Stimulated activated CD4-positive, alpha-beta T cell treated with anti-CD3 and anti-CD28 coated beads, Interleukin-12 subunit alpha, Interleukin-12 subunit beta, amount 100 ng/mL, for 24 hours (primary cell): ENCODE measurements at places on chromosomes 6 and 20.

GRCh38 chr6:37141281-37142049, 28.5 kb upstream of the PIM1 start:
- DNase-seq: no peak

- no peak for DNase-seq
Measured at GRCh38 chr20:32583581-32584070, 1.5 kb downstream of the NOL4L start.

DNA sequence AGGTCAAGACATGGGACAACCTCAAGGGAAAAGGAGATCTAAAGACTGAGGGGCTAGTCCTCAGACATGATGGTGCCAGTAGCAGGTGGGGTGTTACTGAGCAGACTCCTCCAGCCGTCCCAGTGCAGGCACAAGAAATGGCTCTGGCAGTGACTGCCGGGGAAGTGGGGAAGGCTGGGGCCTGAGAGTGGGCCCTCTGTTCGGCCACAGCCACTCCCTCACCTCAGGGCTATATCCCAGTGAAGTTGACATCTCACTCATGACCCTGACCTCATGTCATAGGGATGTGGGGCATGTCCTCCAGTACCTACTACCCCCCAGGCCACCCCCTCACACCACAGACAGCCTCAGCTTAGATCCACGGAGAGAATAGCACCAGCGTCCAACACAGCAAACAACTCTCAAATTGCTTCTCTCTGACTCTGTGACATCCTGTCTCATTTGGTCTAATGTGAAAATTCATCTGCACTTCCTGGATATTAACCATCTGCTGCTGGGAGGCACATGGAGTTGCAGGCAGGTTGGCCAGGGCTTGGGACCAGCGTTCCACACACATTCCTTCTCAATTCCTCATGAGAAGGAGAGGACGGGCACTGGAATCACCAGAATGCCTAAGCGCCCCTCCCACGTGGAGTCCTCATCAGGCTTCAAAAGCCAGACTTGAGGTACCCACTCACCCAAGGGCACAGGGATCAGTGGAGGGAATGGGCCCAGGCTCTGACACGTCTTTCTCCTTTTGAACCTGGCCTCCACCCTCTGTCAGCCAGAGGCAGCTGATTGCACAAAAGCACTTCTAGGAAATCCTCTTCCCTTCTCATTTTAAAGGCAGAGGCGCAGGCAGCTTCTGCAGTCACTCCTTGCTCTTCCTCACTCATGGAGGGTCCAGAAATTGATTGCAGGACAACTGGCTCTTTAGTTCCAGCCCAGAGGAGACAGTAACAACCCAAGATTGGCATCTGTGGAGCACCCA, 163.6 kb upstream of the CST7 start:
- DNase-seq: no peak

GRCh38 chr20:53922901-53923314, 147.5 kb downstream of the BCAS1 start:
- no peak for DNase-seq

DNA sequence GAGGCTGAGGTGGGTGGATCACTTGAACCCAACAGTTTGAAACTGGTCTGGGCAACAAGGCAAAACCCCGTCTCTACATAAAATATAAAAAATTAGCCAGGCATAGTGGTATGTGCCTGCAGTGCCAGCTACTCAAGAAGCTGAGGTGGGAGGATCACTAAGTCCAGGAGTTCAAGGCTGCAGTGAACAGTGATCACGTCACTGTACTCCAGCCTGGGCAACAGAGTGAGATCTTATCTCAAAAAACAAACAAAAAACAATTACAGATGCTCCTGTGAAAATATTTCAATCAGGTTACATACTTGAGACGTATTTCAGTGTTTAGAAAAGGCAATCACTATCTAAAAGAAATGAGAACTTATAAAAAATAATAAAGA, 33.8 kb downstream of the RANBP9 start:
- no peak for DNase-seq

DNA sequence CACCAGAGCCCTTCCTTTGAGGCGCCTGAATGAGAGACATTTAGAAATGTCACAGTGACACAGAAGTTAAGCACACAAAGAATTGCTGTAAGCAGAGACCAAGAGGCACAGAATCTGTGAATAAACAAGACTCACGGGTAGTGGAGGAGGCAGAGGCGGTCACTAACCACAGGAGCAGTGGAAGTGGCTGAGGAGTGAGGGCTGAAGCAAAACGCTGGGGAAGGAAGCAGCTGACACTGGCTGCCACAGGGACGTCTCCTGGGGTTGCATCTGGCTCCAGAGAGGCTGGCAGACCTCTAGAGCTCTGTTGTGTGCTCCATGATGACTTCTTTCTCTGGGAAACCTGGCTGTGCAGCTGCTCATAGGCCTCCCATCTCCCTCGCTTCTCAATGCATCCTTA, 65.0 kb upstream of the SLC2A12 start:
- no peak for DNase-seq

GRCh38 chr6:156351346-156351966, 425.7 kb upstream of the ARID1B start:
- no peak for DNase-seq

DNA sequence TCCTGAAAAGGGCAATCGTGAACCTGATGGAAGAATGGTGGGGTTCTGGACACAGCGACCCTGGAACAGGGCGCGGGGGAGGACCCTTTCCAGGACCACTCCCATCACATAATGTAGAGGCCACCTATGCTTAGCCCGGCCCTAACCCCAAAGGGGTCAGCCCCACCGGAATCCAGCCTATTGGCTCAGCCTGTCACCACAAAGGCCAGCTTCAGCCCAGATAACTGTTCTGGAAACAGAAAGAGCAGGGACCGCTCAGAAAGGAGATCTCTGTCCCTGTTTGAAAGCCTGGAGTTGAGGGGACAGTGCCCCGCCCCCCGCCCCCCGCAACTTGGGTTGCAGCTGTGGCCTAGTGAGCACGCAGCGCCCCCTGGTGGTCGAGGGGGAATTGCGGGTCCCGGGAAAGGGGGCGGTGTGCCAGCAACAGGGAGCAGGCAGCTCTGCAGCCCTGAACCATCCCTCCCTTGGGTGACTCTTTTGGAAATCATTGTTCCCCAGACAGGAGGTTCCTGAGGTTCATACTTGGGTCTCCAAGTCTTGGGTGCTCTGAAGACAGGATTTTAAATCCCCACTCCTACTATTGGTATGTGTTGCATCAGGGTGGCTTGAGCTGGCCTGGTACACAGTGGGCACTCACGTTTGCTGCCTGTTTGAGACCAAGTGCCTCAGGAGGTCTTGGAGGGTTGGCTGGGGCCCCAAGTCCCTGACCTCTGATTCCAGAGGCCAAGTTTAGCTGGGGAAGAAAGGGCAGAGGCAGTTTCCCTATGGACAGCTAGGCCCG, 1.5 kb downstream of the SIGLEC1 start:
- DNase-seq: peak; percentile 77

- DNase-seq: no peak
Measured at GRCh38 chr6:74114428-74114827, 418.4 kb downstream of the CD109 start.

DNA sequence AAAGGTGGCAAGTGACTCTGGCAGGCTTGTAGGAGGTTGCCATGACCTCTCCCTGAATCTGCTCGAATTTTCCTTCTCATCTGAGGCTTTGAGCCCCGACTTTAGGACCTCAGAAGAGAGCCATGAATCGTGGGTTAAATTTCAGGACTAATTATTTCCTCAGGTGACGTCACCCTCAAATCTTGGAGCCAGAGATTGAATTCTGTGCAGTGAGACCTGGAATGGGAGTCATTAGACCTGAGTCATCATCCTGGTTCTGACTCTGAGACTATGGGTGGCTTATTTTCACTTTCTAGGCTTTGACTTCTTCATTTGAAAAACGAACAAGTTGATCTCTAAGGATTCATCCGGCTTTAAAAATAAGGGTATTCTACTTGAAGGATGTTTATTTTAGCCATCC, 48.5 kb upstream of the PDYN start:
- DNase-seq: no peak

- no peak for DNase-seq
Measured at GRCh38 chr6:170149681-170150589, 140.9 kb downstream of the DLL1 start.
